ENCODE measurements at places on chromosomes 6 and 20.

DNA sequence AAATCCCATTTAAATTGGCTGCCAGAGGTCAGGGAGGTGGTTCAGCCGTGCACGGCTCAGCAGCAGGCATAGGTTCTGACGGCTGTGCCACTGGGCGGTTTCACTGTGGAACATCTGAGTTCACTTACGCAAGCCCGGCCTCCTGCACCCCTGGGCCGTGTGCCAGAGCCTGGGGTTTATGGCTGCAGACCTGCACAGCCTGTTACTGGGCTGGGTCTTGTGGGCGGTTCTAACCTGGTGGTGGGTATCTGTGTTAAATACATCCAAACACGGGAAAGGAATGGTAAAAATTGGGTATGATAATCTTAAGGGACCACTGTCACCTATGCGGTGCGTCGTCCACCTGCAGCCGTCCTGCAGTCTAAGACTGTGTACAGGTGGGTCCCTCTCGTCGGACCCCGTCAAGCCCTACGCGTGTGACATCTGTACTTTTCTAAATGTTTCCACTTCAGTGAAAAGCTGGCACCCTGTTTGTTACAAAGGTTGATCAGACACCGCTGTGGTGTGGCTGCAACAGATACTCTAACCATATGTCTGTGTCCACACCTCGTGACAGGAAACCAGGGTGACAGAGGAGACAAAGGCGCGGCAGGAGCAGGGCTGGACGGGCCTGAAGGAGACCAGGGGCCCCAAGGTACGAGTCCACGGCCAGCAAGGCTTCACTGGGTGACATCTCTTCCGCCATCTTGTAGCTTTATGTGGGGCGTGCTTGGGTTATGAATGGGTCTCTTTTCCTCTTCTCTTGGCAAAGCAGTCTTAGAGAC lies 21.5 kb downstream of the COL9A3 start:
- no peak for DNase-seq

GRCh38 chr20:47236639-47236900 lies 119.9 kb downstream of the ZMYND8 start:
- no peak for DNase-seq

GRCh38 chr20:13054011-13054410 lies 45.2 kb downstream of the SPTLC3 start:
- no peak for DNase-seq

- no peak for DNase-seq
Measured at GRCh38 chr6:25085756-25086155, 150.0 kb upstream of the RIPOR2 start.

DNA sequence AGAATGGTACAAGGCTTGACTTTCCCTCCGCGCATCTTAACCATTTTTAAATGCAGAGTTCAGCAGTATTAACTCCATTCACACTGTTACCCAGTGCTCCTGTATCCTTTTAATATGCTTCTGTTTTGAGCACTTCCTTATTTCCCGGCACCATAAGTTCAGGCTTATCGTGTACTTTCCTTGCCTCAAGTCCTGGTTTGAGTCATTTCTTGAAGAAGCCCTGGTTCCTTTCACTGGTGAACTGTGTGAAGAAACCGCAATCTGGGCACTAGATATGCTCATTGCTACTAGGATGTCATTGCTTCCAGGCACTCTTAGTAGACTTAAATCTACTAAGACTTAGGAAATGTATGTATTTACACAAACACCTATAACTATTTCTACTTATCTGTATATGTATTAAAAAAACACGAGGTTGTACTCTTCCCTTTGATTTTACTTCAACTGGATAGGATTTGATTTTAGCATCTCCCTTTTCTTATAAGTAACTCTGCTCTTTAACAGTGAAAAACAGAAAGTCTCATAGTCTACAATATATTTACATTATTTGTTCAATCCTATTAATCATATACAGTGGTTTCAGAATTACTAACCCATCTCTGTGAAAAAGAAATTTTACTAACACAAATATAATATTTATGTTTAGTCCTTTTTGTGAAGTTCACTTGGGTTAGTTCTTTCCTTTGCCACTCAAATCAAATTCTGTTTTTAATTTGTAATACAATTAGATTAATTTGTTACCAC lies 135.5 kb downstream of the CDKAL1 start:
- DNase-seq: no peak

- no peak for DNase-seq
Measured at GRCh38 chr6:153028286-153028685, 25.8 kb upstream of the MTRF1L start.

DNA sequence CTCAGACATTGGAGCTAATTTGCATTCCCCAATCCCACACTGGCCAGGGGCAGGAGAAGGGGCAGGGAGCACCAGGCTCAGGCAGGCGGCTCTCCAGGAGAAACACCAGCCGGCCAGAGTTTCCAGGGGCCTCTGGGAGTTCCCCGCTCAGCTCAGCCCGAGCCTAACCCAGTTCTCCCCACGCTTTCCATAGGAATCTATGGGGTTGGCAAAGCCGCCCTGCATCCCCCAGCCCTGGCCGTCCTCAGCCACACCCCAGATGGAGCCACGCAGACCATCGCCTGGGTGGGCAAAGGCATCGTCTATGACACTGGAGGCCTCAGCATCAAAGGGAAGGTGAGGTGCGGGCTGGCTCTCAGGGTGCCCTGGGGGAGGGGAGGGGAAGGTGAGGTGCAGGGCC lies 8.2 kb downstream of the NPEPL1 start:
- DNase-seq: no peak

DNA sequence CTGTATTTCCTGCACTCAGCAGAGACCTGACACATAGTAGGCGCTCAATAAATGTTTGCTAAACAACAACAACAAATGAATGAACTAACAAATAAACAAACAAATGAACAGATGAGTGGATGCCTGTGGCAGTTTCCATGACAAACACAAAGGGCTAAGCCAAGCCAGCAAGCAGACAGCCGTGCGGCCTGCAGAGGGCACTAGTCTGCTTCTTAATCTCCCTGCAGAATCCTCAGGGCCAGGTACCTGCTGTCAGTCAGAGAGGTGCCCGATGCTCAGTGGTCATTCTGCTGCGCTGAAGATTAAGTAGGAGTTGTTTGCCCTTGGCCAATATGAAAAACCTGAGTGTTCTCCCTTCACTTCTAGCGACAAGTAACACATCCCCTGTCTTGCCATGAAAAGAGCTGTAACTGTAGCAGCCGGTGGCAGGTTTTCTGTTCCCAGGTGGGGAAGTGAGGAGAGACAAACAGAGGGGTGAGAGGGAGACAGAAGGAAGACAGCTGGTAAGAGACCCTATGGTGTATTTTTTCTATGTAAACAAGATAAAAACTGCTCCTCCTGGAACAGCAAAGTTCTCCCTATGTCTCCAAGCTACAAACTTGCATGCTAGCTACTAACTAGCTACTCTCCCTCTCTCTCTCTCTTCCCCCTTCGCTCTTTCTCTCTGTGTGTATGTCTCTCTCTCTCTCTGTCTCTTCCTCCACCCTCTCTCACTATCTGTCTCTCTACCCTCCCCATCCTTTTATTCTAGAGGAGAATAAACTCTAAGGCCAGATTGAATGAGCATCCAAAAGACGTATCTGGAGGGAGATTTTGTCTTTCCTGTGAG lies at the start of gene MC3R:
MC3R (plus strand) TSS at position 779 of the 829 bp plus-strand sequence. CDS start 112 bp downstream, outside the sequence.
- DNase-seq: no peak

GRCh38 chr6:7878401-7878964 lies 32.1 kb downstream of the TXNDC5 start:
- DNase-seq: no peak

DNA sequence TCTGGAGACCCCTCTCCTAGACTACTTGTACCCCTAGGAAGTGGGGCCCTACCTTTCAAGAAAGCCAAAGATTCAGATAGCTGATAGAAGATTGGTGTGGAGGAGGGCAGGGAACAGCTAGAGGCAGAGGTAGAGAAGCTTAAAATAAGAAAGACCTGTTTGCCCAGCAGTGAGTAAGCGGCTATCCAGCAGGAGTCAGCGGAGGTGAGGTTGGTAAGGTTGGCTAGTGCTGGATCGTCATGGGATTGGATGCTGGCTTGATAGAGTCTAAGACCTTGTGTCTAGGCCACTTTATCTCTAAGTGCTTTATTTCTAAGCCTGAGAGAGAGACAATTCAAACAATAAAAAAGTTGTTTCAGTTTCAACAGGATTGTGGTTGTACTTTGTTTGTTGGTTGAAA lies 19.1 kb downstream of the ANKS1A start:
- no peak for DNase-seq

- no peak for DNase-seq
Measured at GRCh38 chr20:35306931-35307517, 14.8 kb upstream of the FAM83C start.

- DNase-seq: no peak
Measured at GRCh38 chr6:157909282-157909664, 72.4 kb upstream of the SYNJ2 start.

- DNase-seq: no peak
Measured at GRCh38 chr6:77457720-77458349, 5.5 kb downstream of the HTR1B start.

DNA sequence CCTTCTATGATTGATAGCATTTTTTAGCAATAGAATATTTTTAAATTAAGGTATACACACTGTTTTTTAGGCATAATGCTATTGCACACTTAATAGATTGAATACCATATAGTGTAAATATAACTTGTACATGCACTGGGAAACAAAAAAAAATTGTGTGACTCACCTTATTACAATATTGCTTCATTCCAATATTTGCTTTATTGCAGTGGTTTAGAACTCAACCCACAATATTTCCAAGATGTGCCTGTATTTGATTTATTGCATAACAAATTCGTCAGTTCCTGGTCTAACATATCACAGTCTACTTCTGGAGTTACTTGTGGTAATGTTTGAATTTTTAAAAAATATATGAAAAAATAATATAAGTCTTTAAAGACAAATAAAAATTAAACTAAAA lies 41.9 kb upstream of the DEFB112 start:
- DNase-seq: no peak

DNA sequence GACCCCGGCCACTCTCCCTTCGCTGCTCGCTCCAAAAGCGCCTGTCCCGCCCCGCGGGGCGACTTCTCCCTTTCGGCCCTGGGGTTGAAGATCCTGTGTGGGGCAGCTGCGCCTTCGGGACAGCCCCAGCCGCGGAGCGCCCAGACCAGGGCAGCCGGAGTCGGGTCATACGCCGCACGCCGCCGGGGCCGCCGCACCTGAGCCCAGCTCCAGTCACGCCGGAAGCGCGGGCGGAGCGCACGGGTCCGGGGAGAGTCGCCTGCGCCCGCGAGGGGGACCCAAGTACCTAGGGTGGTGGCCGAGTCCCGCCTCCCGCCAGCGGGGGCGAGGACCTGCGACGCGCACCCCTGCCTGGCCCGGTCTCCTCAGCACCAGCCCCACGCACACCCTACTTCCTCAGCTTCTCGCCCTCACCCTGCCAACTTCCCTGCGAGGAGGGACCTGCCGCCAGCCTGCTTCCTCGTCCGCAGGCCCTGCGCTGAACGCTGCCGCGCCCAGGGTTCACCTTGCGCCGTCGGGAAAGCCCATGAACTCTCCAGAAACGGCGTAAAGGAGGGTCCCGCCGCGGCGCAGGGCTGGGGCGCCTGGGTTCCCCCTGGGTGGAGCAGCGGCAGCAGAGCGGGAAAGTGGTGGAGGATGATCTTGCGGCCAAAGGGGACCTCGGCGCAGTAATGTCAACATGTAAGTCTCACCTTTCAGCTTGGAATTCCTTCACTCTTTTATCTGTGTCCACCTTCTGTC lies at the start of gene ADGRG6:
ADGRG6 (plus strand) TSS at position 357 of the 741 bp plus-strand sequence; CDS start at position 680, 323 bp downstream.
- DNase-seq: no peak

DNA sequence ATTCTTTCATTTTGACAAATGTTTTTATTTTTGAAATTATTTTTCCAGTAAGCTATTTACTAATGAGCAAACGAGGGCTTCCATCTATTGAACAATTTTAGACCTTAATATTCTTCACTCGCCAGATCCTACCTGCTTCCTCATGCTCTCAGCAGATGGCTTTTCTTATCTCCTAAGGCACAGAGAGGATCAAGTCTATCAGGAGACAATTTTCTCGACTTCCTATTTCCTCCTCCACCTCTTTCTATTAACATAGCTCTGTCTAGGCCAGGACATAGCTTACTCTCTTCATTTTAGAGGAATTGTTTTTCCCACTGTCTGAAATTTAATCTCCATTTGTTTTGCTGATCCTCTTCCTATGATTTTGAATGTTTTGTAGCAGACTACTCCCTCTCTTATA lies 87.0 kb upstream of the MAN1A1 start:
- no peak for DNase-seq

DNA sequence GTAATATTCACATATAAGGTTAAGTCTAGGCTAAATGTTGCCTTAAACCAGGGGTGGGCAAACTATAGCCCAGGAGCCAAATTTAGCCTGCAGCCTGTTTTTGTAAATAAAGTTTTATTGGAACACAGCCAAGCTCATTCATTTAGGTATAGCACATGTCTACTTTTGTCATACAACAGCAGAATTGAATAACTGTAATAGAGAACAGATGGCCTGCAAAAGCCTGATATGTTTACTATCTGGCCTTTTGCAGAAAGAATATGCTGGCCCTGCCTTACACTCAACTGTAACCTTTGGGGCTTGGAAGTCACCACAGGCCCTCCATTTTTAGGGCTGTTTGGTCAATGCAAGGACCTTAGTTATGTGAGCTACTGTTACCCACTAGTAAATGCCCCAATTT lies 17.7 kb upstream of the BCLAF1 start:
- DNase-seq: no peak

- no peak for DNase-seq
Measured at GRCh38 chr20:22579119-22579427, 5.3 kb downstream of the FOXA2 start.

GRCh38 chr20:44750081-44750805 lies 4.6 kb downstream of the KCNK15 start:
- DNase-seq: no peak

- DNase-seq: no peak
Measured at GRCh38 chr6:90080876-90081481, 186.7 kb downstream of the GJA10 start.

DNA sequence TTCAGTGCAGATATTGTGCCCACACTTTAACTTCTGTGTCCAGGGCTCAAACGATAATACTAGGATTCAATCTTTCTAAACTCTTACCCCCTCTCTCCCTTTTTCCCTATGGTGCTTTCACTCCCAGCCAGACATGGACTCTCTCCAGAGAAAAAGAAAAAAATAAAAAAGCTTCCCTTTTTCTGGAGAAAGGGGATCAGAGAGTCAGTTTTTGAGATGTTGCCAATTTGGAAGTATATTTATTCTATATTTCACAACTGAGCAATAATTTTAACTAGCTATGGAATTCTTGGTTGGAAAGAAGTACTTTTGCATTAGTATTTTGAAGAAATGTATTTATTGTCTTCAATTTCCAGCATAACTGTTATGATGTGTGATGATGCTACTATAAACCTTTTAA lies 72.2 kb upstream of the ZFP64 start:
- no peak for DNase-seq

DNA sequence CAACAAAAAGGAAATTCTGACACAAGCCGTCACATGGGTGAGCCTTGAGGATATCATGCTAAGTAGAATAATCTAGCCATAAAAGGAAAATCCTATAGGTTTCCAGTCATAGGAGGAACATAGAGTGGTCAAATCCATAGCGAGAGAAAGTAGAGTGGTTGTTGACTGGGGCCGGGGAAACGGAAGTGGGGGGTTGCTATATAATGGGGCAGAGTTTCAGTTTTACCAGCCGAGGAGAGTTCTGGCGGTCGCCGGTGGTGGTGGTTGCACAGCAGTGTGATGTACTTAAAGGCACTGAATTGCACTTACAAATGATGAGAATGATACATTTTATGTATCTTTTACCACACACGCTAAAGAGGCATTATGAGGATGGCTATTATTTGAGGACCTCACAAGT lies 4.9 kb downstream of the GPR31 start:
- no peak for DNase-seq

Measured in NCI-H1417 treated with DMSO at 0.1 percent for 48 hours (cell line).